ENCODE measurements at places on chromosomes 4 and X. TPM values are rescaled to one million over a fixed set of nuclear protein-coding genes. Genes with fewer than 3 reads are reported as not detected.

DNA sequence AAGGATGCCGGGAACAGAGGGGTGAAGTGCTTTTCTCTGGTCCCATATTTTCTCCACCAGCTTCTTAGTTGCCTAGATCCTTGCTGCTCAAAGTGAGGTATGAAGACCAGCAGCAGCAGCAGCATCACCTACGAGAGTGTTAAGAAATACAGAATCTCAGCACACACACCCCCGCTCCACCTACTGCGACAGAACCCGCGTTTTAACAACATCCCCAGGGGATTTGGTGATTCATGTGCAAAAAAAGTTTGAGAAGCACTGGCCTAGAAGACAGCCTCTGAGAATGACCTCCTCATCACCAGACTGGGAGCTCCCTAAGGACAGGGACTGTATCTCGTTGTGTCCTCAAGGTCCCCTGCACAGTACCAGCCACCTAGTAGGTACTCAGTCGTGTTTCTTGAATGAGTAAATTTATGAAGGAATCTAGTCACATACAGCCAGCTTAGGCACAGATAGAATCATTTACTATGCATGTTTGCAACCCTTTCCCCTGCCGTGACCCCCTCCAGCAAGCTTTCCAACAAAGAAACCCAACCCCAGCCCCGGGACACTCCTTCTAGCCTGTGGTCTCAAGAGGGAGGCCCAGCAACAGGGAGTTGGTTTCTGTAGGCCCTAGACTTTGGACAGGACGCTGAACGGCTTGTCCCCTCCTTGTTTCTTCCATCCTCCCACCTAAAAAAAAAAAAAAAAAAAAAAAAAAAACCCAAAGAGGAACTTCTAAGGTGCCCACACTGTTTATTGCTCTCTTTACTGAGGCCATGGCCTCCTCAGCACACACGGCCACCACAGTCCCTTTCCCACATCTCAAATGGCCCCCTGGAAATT is 21.5 kb downstream of the RTL5 start:
- no peak for DNase-seq

The KLHL4 gene
- polyA plus RNA-seq: 6.5 TPM

DNA sequence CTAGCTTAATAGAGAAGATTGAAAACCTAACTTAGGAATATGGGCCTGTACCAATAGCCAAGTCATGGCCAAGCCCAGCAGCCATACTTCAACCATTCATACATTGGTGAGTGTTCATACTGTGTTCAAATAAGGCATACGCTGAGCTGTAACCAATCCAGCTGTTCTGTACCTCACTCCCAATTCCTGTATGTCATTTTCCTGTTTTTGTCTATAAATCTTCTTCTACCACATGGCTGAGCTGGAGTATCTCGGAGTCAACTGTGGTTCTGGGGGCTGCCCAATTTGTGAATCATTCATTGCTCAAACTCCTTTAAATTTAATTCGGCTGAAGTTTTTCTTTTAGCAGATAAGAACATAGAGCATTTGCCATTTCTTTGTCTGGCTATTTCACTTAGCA is 195.3 kb upstream of the ANKRD50 start:
- no peak for DNase-seq

- DNase-seq: no peak
Observed at GRCh38 chr4:7962609-7963508, 23.2 kb upstream of the AFAP1 start.

The ASB12 gene
- polyA plus RNA-seq: 0.53 TPM

DNA sequence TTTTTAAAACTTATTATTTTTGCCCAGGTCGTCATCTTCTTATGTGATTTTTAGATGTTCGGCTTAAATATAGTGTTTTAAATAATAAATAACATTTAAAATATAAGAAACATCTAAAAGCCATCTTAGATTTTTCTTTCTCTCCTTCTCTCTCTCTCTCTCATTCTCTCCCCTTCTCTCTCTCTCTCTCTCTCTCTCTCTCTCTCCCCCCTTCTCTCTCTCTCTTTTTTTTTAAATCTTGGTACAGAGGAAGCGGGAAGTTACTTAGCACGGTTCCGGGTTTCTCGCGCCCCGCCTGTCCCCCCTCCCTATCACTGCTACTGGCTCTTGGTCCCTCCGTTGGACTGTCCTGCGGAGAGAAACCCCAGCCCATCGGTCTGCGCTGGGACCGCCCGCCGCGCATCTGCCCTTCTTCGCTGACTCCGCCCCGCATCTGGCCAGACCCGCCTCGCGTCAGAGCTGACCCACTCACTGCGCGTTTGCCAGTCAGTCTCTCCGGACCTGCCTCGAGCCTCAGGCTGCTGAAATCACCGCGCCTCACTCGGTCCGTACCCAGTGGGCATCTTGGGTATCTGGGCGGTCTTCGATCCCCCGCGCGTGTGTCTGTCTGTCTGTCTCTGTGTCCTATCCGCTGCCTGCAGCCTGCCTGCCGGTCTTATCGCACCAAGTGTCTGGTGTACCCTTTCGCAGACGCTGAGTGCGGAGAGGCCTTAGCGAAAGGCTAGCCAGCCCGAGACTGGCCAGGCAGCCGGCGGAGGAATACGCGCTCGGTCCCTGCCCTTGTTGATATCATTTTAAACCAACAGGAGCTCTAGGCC is at the start of gene PABPC5:
Gene PABPC5 (plus strand): TSS at position 489 of the 818 bp plus-strand sequence. CDS start 739 bp downstream, outside the sequence.
- peak; percentile 71 for DNase-seq

GRCh38 chr4:57114973-57115372 is 4.8 kb upstream of the IGFBP7 start:
- DNase-seq: no peak

GRCh38 chr4:11336435-11336834 is 92.3 kb downstream of the HS3ST1 start:
- DNase-seq: no peak

GRCh38 chrX:153634236-153634635 is 12.8 kb upstream of the DUSP9 start:
- no peak for DNase-seq

DNA sequence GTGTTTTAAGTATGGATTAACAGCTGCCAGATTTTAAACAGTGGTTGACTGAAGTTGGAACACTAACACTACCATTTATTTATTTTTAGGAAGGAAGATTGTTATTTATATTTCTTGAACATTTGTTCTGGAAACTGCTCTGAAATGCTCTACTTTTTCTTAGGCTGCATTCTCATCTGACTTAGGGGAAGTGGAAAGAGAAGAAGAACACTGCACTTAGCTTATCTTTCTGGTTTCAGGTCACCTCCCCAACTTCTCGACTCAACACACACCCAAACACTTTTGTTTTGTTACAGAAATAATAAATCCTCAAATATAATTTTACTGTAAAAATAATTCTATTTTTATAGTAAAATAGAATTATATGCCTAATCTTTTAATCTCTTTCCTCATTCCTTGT is 18.6 kb downstream of the BLTP1 start:
- DNase-seq: no peak

- DNase-seq: no peak
Observed at GRCh38 chr4:37595875-37596680, 90.1 kb downstream of the RELL1 start.

The SLC10A4 gene
- 0.38 TPM for polyA plus RNA-seq

The SLC10A7 gene
- polyA plus RNA-seq: 15.6 TPM

DNA sequence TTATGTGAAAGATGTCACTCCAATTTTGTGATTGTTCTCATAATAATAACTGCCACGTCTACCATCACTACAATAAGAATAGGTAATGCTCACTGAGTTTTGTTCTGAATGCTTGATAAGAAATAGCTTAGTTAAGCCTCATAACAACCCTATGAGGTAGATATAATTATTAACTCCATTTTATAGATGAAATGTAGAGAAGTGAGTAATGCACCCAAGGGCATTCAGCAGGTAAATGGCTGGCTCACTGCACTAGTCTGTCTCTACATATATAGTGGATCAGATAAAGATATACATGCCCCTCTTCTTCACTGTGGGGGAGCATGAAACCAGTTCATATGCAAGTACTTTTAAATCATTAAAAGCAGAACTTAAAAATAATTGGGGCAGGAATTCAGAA is 65.8 kb upstream of the SLC4A4 start:
- no peak for DNase-seq

DNA sequence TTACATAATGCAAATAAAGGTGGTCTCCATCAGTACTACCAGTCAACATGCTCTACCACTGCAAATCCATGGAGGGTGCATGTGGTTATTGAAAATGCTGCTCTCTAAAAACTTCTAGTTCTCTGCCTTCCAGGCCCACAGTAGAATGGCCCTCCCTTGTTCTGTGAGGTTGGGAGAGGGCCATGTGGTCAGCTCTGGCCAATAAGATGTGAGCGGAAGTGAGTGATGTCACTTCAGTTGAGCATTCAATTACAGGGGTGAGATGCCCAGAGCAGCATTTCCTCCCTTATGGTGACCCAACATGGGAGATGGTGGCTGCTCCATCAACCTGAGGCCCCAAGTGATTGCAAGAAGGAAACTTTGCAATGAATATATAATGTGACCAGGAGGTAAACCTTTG is 148.8 kb downstream of the CPEB2 start:
- DNase-seq: no peak

The PGAM4 gene
- 0.52 TPM for polyA plus RNA-seq

DNA sequence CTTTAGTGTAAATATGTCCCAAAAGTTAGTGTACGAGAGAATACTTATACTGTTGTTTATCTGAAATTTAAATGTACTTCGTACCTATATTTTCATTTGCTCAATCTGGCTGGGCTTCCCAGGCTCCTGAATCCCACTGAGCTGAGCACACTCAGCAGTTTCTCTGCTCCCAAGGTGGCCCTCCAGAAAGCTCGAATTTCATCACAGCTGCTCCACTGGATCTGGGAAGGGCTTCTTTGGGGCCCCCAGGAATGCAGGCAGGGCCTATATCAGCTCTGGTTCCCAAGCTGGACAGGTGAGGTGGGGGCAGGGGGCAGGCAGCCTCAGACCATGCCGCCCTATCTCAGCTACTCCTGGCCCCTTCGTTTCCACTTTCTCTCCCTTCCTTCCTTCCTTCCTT is 1.5 kb upstream of the FATE1 start:
- DNase-seq: no peak

The DTHD1 gene
- not detected for polyA plus RNA-seq

The ZDHHC15 gene
- polyA plus RNA-seq: 9.1 TPM

The NSDHL gene
- polyA plus RNA-seq: 24.1 TPM

DNA sequence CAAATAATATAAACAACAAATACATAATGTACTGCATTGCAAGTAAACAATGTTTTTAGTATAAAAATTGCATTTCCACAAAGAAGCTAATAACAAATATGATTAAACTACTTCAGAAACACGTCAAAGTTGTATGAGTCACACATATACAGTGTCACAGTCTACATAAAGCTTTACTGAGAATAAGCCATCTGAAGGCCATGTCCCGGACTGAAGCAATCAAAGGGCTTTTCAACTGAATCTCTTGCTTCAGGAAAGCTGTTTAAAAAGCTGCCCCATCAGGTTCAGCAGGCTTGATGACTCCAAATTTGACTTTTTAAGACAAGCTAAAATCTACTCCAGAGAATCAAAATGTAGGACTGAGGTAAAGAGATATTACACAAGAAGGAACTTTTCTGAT is 1476.8 kb downstream of the ADGRL3 start:
- DNase-seq: no peak

- no peak for DNase-seq
Observed at GRCh38 chr4:86247320-86247719, 112.5 kb downstream of the MAPK10 start.

- DNase-seq: no peak
Observed at GRCh38 chr4:98673978-98674377, 15.6 kb upstream of the TSPAN5 start.

GRCh38 chr4:109174224-109174953 is 128.1 kb downstream of the COL25A1 start:
- DNase-seq: no peak

- no peak for DNase-seq
Observed at GRCh38 chrX:150913511-150913910, 15.0 kb upstream of the CD99L2 start.

GRCh38 chr4:150155391-150155790 is 77.1 kb downstream of the DCLK2 start:
- no peak for DNase-seq

GRCh38 chr4:148444296-148445070 is 2.3 kb upstream of the NR3C2 start:
- DNase-seq: no peak

GRCh38 chr4:7044137-7044930 is 1.2 kb downstream of the TADA2B start:
- DNase-seq: no peak

DNA sequence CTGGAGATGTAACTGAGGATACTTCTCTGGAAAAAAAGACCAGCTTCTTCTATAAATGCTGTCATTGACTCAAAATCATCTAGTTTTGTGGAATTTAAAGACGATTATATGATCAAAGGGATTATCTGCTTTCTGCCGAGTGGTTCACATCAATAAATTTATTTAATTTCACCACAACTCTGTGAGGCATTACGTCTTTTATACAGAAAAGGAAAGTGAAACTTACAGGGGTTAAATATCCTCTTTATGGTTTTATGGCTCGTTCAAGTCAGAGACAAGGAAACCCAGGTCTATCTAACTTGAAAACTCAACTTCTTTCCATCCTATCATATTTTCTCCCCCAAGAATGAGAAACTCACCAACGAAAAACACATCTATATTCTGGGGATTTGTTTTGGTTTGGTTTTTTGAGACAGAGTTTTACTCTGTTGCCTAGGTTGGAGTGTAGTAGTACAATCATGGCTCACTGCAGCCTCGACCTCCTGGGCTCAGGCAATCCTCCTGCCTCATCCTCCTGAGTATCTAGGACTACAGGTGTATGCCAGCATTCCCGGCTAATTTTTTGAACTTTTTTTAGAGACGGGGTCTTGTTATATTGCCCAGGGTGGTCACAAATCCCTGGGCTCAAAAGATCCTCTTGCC is 377.9 kb upstream of the EMCN start:
- no peak for DNase-seq

DNA sequence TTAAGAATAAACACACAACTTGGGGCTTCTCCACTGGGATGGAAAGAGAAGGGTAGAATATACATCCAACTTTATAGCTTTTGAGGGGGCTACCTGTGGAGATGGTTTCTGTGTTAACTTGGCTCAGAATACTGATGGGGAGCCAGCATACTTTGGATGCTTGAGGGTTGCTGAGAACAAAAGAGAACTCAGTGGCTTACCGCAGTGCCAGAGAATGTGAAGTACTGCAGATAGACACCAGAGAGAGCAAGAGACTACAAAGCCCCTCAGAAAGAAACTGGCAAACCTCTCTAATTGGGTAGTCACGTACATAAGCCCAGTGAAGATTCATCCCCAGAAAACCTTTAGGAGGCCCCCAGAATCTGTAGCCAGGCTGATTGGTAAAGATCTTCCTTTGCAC is 214.4 kb downstream of the DCHS2 start:
- DNase-seq: no peak

DNA sequence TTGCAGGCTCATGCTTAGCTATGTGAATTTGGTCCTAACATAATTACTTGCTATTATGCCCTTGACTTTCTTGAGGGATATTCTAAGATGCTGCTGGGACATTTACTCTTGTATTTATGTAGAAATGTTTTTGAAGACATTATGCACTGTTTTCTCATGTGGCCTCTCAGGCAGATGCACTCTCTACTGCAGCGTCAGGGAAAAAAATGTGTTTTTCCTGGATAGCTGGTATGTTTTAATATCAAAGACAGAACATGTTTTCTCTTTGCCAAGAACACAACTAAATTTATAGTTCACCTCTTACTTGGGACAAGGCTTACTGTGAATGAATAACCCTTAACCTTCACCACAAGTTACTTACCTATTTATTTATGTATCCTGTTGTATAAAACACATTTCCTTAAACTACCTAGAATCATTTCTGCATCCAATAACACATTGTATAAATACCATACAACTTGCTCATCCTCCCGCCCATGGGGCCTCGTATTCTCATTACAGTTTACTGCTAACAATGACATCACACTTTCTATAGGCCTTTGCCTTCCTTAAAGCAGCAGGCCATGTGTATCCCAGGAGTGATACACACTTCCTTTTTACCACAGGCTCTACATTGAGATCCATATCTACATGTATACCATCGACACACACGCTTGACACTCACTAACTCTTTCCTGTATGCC is 178.7 kb downstream of the SLIT2 start:
- DNase-seq: no peak

The ERAS gene
- polyA plus RNA-seq: not detected
